CD8-positive, alpha-beta memory T cell (primary cell): ENCODE measurements at places on chromosomes 6 and 20.

GRCh38 chr6:134035823-134036296 lies 16.6 kb downstream of the SLC2A12 start:
- H3K27me3 ChIP-seq = no peaks in the 10 kb centered on the region
- no peaks in the 10 kb centered on the region for H3K36me3 ChIP-seq
- no peak overlapping the region for H3K27ac ChIP-seq
- no peaks in the 10 kb centered on the region for H3K4me1 ChIP-seq
- DNase-seq = no peak

- H3K27me3 ChIP-seq = no peaks in the 10 kb centered on the region
- no peak overlapping the region for H3K4me3 ChIP-seq
- peaks cover 43% of the 10 kb centered on the region for H3K36me3 ChIP-seq
- no peak overlapping the region for H3K27ac ChIP-seq
- no peak for DNase-seq
- peaks cover 70% of the 10 kb centered on the region for H3K4me1 ChIP-seq
These were observed 31.4 kb downstream of the NFATC2 start for GRCh38 chr20:51510936-51511605.

DNA sequence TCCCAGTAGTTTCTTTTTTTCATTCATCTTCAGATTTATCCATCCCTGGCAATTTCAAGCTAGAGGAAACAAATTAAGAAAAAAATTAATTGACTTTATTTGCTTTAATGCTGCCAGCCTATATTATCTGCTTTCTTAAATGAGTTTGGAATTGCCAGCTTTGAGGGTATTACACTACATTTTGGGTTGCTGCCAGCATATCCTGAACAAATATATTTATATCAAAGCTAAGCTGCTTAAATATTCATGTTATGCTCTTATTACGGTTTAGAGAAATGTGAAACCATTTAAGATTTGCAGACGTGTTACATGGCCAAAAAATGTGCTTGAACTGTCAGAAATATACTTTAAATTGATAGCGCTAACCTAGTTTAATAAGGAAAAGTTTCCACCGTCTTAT lies 59.7 kb downstream of the GRIK2 start:
- no peaks in the 10 kb centered on the region for H3K36me3 ChIP-seq
- no peaks in the 10 kb centered on the region for H3K4me1 ChIP-seq
- H3K4me3 ChIP-seq = no peak overlapping the region
- H3K27ac ChIP-seq = no peak overlapping the region
- DNase-seq = no peak

GRCh38 chr20:35598476-35598875 lies 17.2 kb upstream of the SPAG4 start:
- H3K4me1 ChIP-seq = peaks cover 9% of the 10 kb centered on the region
- no peak overlapping the region for H3K4me3 ChIP-seq
- H3K27me3 ChIP-seq = peaks cover 12% of the 10 kb centered on the region
- no peak for DNase-seq

GRCh38 chr6:156762547-156762946 lies 14.6 kb upstream of the ARID1B start:
- no peaks in the 10 kb centered on the region for H3K27me3 ChIP-seq
- DNase-seq = no peak
- no peaks in the 10 kb centered on the region for H3K4me1 ChIP-seq
- no peak overlapping the region for H3K27ac ChIP-seq
- H3K4me3 ChIP-seq = no peak overlapping the region
- H3K36me3 ChIP-seq = no peaks in the 10 kb centered on the region

GRCh38 chr20:49276961-49277785 lies 684 bp downstream of the ZNFX1 start:
- H3K4me3 ChIP-seq = peak overlapping the region; percentile 97
- H3K27me3 ChIP-seq = no peaks in the 10 kb centered on the region

GRCh38 chr20:59775687-59776055 lies 157.8 kb downstream of the SYCP2 start:
- H3K4me1 ChIP-seq = no peaks in the 10 kb centered on the region
- no peak overlapping the region for H3K4me3 ChIP-seq
- H3K27ac ChIP-seq = no peak overlapping the region
- H3K27me3 ChIP-seq = no peaks in the 10 kb centered on the region
- DNase-seq = no peak

DNA sequence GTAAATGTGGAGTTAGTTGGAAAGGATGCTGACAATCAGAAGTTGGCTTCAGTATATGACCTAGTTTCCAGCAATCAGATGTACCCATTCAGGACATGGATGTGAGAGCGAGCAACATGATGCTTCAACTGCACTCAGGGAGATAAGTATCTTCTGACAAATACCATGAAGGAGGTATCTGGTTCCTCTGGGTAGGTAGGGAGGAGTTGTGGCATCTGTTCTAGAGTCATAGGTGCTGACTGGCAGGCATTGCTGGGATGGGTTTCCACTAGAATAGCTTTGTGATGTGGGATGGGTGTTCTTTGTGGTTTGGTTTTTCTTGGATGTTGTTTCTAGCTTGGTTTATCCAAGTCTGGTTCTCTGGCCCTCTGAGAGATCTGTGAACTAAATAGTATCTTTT lies 3.9 kb upstream of the REV3L start:
- H3K27ac ChIP-seq = no peak overlapping the region
- H3K4me3 ChIP-seq = no peak overlapping the region
- no peak for DNase-seq
- H3K36me3 ChIP-seq = no peaks in the 10 kb centered on the region

- no peaks in the 10 kb centered on the region for H3K36me3 ChIP-seq
- peaks cover 9% of the 10 kb centered on the region for H3K27me3 ChIP-seq
- H3K4me1 ChIP-seq = no peaks in the 10 kb centered on the region
- H3K4me3 ChIP-seq = no peak overlapping the region
These were observed 100.7 kb downstream of the TAF4 start for GRCh38 chr20:61964675-61965605.

- H3K27me3 ChIP-seq = no peaks in the 10 kb centered on the region
- no peak overlapping the region for H3K4me3 ChIP-seq
- DNase-seq = no peak
- H3K27ac ChIP-seq = peak overlapping the region; percentile 76
These were observed 60.1 kb downstream of the SYNJ2 start for GRCh38 chr6:158041788-158042187.

GRCh38 chr6:26156850-26157250 lies 69.6 kb downstream of the HFE start:
- no peaks in the 10 kb centered on the region for H3K27me3 ChIP-seq
- peak; percentile 72 for DNase-seq
- no peaks in the 10 kb centered on the region for H3K36me3 ChIP-seq

- DNase-seq = no peak
- no peak overlapping the region for H3K4me3 ChIP-seq
- no peaks in the 10 kb centered on the region for H3K4me1 ChIP-seq
These were observed 133.4 kb upstream of the CDH4 start for GRCh38 chr20:61118429-61119224.

DNA sequence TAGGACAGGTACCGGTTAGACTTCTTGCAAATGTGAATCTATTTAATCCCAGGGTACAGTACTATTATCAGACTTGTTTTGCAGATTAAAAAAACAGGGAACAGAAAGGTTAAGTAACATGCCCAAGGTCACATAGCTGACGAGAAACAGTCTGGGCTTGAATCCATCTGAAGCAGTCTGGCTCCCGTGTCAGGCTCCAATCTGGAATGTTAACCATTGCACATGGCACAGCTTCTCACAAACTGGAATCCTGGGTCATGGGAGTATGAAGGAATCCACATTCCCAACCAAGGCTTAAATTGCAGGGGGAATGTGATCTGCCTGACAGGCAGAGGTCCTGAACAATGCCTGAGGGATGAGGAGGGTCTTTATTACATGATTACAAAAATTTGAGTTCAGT lies 187.5 kb upstream of the SPTLC3 start:
- no peaks in the 10 kb centered on the region for H3K27me3 ChIP-seq
- no peaks in the 10 kb centered on the region for H3K4me1 ChIP-seq
- H3K36me3 ChIP-seq = no peaks in the 10 kb centered on the region

DNA sequence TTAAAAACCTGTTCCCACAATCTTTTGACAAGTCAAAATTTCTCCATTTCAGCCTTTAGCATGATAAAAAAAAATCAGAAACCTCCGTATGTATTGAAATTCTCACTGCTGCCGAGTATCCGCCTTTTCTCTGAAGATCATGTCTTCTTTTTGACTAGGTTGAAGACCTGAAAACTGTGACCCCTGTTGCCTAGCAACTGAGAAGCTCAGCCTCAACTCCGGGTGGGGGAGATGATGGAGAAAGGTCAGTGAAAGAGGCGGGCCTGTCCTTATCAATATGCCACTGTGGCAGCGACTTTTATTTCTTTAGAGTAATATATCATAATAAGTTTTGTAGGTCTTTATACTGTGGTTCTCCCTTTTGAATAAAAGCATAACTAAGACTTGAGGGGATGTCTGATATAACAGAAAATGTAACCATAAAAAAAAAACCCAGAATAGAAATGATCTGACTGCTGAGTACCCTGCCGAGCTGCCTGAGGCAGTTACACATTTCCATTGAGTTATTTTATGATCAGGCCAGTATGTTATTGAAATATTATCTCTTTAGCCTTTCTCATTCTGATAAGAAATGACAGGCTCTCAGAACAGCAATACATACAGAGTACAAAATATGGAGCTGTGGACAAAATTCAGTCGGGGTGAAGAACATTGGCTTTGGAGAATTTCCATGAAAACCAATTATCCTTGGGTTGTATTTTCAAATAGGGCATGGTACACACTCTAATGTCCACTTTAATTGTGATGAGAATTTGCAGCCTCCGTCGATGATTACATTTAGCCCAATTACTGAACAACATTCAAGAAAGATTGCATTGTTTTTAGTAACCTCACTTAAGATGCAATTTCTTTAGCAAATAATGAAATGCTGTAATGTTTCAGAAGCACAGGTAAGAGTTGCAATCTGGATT lies 136.7 kb upstream of the EEF1E1 start:
- no peak for DNase-seq
- no peak overlapping the region for H3K4me3 ChIP-seq
- H3K36me3 ChIP-seq = no peaks in the 10 kb centered on the region
- H3K27ac ChIP-seq = no peak overlapping the region

- H3K36me3 ChIP-seq = no peaks in the 10 kb centered on the region
- H3K4me3 ChIP-seq = no peak overlapping the region
- no peaks in the 10 kb centered on the region for H3K27me3 ChIP-seq
These were observed 14.2 kb downstream of the VAPB start for GRCh38 chr20:58403272-58403671.

GRCh38 chr6:2935566-2936291 lies 32.6 kb upstream of the SERPINB9 start:
- no peaks in the 10 kb centered on the region for H3K36me3 ChIP-seq
- no peak for DNase-seq
- H3K4me3 ChIP-seq = no peak overlapping the region
- no peak overlapping the region for H3K27ac ChIP-seq
